ENCODE measurements at places on chromosomes 12 and 14.
A peak's percentile ranks its signal among the peaks of the same experiment; 100 is the strongest.

- peak; percentile 80 for DNase-seq
Measured at GRCh38 chr12:3152011-3152511, 74.9 kb downstream of the TSPAN9 start.

- DNase-seq = no peak
Measured at GRCh38 chr14:101472518-101472849, 88.8 kb upstream of the DIO3 start.

- DNase-seq = peak; percentile 91
Measured at GRCh38 chr12:108950991-108951739, 69.7 kb downstream of the SVOP start.

GRCh38 chr12:76595056-76595455 is 35.5 kb upstream of the OSBPL8 start:
- DNase-seq = no peak

- DNase-seq = peak; percentile 83
Measured at GRCh38 chr14:97458661-97459579, 661.7 kb downstream of the VRK1 start.

DNA sequence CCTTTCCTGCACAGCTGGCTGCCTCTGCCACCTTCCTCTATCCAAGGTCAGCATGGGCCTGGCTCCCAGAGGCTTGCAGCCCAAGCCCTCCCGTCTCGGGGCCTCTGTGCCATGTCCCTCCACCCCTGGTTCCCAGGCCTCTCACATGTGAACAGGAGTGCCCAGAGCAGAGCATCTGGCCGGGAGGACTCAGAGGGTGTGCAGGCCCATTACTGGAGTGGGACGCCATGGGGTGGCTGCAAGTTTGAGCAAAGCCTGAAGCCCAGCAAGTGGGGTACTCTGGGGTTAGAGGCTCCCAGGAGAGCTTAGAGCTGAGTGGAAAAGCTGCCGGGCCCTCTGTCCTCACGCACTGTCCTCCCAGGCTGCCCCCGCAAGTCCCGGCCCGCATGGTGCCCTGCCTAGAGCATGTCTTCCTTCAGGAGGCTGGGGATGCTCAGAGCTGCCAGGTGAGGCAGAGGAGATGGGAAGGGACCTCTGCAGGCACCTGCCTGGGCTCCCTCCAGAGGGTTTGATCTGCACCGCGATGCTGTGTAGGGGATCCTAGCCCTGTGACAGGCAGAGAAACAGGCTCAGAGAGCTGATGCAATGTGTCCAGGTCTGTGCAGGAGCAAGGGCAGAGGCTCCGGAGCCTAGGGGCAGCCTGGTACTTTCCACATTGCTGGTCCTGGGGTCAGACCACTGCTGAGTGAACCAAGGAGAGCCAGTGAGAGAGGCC is 39.8 kb downstream of the DIO3 start:
- no peak for DNase-seq

DNA sequence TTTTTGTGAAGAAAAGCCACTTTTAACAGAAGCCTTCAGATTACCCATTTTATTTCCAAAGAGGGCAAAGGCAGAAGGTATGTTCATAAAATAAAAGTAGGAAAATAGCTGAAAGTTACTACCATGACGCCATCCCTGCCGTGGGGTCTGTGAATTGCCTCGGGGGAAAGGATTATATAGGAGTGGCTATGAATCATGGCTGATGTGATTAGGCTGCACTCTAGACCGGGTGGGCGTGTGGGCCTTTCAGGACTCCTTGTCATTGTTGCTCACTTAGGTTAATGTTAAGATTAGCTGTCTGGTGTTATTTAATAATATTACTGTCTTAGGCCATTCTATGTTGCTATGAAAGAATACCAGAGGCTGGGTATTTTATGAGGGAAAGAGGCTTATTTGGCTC is 195.5 kb downstream of the EGLN3 start:
- DNase-seq = no peak

DNA sequence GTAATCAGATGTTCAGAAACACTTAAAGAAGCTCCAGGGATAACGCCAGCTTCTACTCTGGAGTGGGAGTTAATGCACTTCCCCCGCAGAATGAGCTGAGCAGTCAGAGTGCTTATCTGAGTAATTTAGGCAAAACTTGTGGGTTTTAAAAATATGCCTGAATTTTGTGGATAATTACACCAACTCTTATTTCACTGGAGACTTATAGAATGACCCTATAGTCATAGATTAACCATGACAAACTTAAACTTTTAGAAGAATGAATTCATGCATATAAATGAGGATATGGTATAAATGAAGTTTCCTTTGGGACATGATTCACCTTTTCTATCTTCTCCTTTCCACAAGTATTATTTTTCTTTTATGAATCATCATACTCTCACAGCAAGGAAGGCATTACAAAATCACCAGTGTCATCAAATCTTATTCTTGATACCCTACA is 241.1 kb upstream of the FBXO33 start:
- DNase-seq = no peak

DNA sequence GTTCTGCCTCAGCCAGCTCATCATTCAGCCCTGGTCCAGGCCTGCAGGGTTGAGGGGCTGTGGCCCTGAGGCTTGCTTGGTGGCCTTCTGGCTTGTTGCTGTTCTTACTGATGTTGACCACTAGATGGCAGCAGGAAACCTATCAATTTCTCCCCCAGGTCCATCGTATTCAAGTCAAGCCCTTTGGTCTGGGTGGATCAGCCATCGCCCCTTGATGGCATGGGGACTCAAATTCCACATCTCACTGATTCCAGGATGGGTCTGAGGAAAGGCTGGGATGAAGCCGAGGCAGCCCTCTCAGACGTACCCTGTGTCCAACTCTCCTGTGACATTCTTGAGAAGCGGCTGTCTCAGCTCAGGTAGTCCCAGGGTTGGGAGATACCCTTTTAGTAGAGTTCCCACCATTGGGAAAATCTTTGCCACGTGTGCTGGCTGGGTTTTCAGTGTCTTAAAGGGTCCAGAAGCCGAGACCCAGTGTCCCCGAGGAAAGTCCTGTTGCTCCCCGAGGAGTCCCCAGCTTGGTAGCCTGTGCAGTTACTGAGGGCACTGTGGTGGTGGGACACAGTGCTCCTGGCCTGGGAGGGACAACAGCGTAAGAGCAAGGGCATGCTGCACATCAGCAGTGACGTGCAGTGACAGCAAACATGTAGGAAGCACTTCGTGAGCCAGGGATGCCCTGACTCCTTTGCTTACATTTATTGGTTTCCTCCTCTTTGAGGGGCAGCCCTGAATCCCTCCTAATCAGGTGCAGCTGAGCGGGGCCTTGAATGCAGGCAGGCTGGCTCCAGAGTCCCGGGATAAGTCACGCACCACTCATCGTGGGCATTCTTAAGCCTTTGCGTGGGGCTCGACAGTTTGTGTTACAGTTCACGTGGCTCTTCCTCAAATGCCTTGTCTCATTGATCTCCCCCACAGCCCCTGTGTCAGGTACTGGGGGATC is 58.6 kb downstream of the TSPAN9 start:
- DNase-seq = peak; percentile 91

DNA sequence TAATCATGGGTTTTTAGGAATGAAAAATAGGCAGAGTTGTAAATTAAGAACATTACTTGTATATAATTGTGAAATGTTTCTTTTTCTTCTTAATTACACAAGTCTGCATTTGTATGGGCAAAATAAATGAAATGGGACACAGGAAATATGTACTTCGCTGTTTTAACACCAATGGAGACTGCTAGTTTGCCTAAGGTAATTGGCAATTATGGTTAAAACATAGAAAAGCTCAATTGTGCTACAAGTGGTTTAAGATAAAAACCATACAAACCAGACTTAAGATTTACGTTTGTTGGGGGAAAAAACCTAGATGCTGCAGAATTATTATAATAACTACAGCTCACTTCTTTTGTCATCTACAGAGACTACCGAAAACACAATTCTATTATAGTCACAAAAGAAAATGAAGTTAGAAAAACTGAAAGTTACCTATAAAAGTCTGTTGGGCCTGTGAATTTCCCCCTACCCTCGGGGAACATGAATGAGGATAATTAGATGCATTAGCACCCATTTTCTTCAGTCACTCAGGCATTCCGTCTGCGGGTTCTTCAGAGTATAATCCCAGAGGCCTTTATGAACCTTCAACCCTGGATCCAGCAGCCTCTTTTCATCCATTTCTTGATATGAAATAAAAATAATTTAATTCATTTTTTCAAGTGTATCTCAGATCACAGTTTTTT is 37.2 kb downstream of the BTBD7 start:
- DNase-seq = no peak

DNA sequence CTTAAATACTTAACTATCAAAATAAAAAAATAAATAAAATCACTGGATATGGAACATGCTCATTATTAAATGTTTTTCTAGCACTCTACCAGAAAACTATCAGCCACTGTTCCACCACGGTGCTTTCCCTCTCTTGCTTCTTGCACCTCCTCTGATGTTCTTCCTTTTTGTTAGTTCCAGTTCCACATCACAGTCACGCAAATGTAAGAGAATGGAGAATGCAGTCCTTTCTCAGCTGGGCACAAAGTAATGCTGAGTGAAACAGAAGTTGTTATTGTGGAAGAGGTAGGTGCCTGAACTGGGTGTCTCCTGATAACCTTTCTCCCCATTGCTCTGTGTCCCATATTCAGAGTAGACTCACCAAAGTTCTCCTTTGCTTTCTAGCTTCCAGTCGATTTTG is 1116.9 kb upstream of the TMEM132C start:
- no peak for DNase-seq

GRCh38 chr12:41897593-41897992 is 247.1 kb downstream of the GXYLT1 start:
- DNase-seq = no peak

- DNase-seq = no peak
Measured at GRCh38 chr12:50041062-50041860, 16.0 kb upstream of the RACGAP1 start.

DNA sequence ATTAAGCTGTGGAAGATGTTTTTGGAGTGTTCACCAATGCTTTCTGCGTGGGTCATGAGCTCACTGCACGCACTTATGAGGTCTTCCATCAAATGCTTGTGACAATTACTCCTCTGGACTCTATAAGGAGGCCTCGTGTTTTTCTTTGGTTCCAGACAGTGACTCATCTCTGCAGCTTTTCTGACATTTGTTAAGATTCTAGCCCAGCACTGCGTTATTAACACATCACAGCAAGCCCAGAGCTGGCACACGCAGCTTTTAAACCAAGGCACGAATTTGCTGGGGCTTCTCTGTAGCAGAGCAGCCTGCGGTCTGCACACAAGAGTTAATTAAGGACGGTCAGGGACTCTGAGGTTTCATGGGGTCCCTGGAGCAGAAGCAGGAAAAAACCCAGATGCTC is 16.9 kb downstream of the MEG3 start:
- no peak for DNase-seq

DNA sequence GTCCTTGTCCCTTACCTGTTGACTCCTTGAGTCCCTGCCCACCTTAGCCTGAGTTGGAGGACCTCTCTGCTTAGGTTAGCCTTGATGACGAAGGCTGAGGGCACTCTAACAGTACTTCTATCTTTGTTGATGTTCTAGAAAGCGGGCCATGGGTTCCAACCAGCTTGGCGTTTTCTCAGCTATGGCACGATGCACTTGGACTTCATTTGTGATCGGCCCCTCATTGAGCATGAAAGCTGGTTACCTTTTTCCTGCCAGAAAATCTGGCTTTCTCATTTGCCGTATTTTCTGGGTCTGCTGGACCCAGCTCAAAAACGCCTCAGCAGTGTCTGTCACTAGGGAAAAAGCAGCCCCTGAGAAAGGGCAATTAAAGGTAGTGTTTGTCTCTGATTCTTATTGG is 290.8 kb downstream of the EMP1 start:
- no peak for DNase-seq

DNA sequence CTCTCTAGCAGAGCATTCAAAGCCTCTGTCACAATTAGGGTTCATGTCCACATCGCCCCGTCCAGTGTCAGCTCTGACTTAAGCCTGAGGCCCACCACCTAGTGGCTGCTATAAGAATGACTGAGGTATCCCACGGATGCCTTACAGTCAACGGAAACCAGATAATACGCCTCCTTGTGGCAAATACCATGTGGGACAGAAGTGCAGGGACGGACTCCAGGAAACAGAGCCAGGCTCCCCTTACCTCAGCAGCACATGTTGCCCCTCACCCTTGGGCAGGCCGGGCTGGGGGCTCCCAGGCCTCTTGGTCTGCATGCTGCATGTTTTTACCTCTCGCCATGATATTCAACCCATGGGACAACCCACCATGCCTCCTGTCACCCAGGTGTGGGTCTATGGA is 86.3 kb downstream of the VWF start:
- peak; percentile 98 for DNase-seq

- DNase-seq = peak; percentile 84
Measured at GRCh38 chr14:97025722-97026121, 228.5 kb downstream of the VRK1 start.

DNA sequence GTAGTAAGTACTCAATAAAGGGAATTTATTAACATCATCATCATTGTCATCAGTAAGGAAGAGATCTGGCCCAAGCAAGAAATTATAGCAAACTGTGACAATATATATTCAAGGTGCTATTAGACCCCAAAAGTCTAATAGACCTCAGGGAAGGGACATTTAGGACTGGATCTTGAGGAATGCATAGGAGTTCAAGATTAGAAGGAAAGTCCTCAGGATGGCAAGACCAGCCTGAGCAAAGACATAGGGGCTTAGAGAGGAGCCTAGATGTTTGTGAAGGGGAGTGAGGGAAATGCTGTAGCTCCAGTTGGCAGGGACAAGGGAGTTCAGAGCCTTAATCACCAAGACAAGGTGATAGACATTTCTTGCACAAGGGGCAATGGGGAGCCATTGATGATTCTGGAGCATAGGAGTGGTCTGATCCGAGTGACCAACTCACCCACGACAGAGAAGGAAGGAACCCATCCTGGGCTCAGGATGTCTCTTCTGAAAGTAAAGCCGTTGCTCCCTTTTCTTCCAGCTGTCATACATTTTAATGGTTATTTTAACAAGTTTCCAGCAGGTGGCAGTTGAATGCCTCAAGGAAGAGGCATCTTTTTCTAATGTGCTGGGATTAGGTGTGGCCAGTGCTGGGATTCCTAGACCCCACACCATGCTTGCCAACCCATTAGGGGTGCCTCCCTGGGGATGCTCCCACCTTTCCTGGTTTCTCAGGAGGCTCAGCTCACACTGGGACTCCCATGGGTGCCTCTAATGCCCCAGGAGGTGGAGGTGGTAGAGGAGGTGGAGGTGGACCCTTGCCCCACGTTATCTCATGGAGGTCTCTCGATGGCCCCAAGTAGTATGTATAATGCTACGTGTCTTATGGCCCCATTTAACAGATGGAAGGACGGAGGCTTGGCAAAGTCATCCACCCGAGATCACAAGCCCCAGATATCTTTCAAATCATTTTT is 37.8 kb downstream of the PHETA1 start:
- peak; percentile 85 for DNase-seq

DNA sequence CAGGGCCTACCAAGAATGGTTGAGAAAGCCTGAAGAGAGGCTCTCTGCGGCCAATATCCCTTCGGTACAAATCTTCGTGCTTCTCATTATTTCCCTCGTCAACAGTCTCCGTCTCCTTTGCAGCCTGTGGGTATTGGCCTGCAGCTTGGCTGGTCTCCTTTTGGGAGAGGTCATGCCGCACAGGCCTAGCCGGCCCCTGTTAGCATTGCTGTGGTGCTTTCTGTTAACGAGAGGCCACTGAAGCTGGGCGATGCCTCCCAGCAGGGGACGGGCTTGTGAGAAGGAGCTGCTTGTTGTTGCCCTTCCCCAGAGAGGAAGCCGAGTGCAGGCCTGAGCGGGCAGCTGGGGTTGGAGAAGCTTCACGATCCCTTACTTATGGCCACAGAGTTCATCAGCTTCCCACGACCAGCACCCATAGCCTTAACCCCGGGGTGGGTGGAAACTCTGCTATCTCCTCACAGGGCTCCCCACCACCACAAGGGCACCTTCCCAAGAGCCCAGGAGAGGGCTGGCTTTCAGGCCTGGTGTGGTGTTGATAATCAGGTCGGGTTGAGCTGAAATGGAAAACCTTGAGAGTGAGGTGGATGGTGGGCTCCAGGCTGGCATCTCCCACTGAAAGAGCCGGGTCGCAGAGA is 228.6 kb downstream of the ZFP36L1 start:
- no peak for DNase-seq

GRCh38 chr12:123106640-123107359 is 44.1 kb downstream of the PITPNM2 start:
- DNase-seq = no peak

Measured in GM23338 (cell line).